ENCODE measurements at places on chromosomes 5 and 9. TPM values are rescaled to one million over a fixed set of nuclear protein-coding genes. Genes with fewer than 3 reads are reported as not detected.

The BRINP1 gene
- 48.5 TPM for total RNA-seq

The TMEM252 gene
- not detected for total RNA-seq

The LCP2 gene
- total RNA-seq, result 1.2 TPM

The INSYN2B gene
- 0.82 TPM for total RNA-seq

The FGF18 gene
- total RNA-seq, result 0.82 TPM

GRCh38 chr5:90916947-90917800 lies 358.6 kb downstream of the ADGRV1 start:
- no peak for DNase-seq

DNA sequence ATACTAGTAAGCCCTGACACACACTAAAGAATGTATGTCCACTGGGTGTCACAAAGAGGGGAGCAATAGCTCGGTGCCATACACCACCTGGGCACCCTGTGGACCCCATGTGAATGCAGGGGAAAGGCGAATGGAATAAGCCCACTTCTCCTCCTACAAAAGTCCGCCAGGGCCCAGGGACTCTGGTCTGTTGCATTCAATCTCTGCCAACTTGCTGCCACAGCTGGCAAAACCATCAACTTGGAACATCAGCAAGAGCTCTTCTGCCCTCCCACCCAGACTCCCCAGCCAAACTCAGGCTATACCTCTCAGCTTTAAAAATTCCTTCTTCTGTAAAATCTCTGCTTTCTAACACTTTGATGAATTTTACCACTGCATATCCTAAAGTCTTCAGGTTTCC lies 54.5 kb downstream of the PFDN1 start:
- no peak for DNase-seq

DNA sequence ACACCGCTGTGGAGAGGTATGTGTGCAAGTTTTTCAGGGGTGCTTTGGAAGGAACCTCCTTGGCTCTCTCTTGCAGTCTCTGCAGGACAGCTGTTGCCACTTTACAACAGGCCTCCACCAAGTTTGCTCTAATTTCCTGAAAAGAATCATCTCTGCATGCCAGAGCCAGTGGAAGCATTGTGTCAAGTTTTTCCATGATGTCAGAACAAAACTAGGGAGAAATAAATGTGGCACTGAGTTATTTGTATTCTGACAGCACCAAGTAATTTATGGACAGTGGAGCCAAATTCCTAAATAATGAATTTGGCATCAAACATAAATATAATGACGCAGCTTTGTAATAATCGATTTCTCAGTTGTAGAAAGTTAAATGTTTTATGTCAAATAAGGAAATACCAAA lies 146.9 kb downstream of the KIAA0825 start:
- no peak for DNase-seq

DNA sequence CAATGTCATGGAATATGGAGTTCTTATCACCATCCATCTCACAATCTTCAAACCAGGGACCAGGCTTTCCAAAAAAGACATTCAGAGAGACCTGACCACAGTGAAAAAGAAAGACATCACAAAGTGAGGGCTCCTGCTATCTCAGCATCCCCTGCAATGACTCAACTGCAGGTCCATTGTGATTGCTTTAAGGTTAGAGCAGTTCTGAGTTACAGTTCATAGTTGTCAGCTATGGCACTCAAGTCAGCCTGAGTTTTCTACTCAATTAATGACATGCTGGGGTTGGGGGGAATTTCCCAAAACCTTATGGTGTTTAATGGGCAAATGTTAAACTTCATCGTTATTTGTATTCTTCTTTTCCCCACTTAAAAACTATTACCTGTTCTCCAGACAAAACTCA lies 58.9 kb downstream of the CEMIP2 start:
- no peak for DNase-seq

GRCh38 chr9:81861644-81862043 lies 66.6 kb upstream of the SPATA31D4 start:
- DNase-seq, result no peak

DNA sequence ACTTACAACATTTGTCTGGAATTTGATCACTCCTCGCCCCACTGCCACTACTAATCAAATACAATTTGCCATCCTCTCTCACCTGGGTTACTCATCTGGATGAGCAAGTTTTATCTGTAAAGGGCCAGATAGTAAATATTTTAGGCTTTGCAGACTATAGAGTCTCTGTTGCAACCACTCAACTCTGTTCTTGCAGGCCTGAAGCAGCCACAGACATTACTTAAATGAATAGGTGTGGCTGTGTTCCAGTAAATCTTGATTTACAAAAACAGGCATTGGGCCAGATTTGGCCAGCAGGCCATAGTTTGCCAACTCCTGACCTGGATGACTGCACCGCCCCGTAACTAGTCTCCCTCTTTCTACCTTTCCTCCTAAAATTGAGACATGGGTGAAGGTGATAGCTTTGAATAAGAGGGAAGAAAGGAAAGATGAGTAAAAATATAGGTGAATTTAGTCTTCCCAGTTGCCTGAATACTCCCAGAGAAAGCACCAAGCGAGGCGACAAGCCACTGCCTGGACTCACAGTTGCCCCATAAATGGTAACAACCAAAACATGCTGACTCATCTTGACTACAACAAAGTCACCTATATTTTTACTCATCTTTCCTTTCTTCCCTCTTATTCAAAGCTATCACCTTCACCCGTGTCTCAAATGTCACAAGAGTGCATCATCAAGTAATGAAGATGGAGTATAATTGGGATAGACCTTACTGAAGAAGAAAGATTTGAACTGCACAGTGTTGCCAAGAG lies 32.5 kb upstream of the SCAMP1 start:
- no peak for DNase-seq

DNA sequence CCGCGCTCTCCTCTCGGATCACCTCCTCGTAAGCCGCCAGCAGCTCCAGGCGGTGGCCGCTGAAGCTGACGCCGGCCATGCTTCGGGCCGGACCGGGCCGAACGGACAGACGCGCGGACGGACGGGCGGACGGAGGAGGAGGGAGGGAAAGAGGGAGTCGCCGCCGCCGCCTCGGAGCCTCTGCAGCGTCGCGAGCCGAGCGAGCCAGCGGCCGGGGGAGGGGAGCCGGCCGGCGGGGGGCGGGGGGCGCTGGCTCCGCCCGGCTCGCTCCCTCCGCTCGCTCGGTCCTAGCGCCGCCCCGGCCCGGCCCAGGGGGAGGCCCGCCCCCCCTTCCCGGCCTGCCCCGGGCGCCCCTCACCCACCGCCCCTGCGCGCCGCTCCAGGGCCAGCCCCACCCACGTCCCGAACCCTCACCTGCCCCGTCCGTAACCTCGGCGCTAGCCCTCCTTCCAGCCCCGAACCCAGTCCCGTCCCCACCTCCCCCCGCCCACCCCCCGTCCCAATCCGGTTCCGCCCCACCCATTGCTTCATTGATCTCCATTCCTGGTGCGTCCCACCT lies at the start of gene DBN1:
Gene DBN1, minus strand, starts transcription at position 192 of the 559 bp plus-strand sequence. Its CDS starts 113 bp downstream, at position 79.
- DNase-seq, result peak; percentile 89

DNA sequence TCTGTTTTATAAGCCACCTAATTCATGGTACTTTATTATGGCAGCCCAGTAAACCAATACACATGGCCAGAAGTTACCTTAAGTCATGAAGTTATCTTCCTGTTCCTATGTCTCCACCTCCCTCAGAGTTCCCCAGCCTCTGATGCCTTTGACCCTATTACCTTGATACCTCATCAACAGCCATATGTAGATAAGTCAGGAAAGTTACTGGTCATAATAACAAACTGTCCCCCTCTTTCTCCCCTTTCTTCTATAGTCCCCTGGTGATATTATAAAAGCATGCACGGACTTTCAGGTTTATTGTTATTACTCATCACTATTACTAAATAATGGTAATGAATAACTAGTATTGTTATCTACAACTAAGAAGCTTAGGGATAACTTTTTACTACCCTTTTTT lies 168.9 kb upstream of the FER start:
- no peak for DNase-seq

DNA sequence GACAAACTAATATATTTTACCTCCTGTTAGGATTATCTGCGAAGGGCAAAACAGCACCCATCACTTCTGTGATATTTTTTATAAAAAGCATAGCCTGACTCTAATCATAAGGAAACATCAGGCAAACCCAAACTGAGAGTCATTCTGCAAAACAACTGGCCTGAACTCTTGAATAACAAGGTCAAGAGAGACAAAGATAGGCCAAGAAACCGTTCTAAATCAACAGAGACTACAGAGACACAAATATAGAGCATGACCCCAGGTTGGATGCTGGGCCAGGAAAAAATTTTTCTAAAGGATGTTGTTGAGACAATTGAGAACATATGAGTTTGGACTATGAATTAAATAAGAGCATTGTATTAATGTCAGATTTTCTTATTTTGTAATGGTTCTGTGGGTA lies 384.9 kb downstream of the NFIB start:
- DNase-seq, result no peak

Data from frontal cortex (tissue), 4 donors.